ENCODE measurements at places on chromosomes 4 and X. TPM values are rescaled to one million over a fixed set of nuclear protein-coding genes. Genes with fewer than 3 reads are reported as not detected.

- H3K36me3 ChIP-seq, result no peaks in the 10 kb centered on the region
- peak overlapping the region; percentile 68 for H3K4me3 ChIP-seq
- H3K27ac ChIP-seq, result peak overlapping the region; percentile 89
- peaks cover 25% of the 10 kb centered on the region for H3K4me1 ChIP-seq
- no peak for DNase-seq
- H3K27me3 ChIP-seq, result no peaks in the 10 kb centered on the region
Measured at GRCh38 chr4:78650106-78651024, 98.8 kb downstream of the ANXA3 start.

- peak overlapping the region; percentile 25 for H3K4me3 ChIP-seq
- no peak for DNase-seq
- H3K4me1 ChIP-seq, result peaks cover 24% of the 10 kb centered on the region
- no peaks in the 10 kb centered on the region for H3K36me3 ChIP-seq
Measured at GRCh38 chrX:8728932-8729535, 2.9 kb downstream of the ANOS1 start.

Gene SLC38A5
- total RNA-seq, result 1.8 TPM

Gene GPC3
- total RNA-seq, result 628 TPM

Gene UCP1
- total RNA-seq, result 0.41 TPM

Gene PAGE1
- not detected for total RNA-seq

Gene PDZD4
- 23.9 TPM for total RNA-seq

Gene MAGEA11
- total RNA-seq, result 0.19 TPM

- no peak overlapping the region for H3K4me3 ChIP-seq
- H3K27me3 ChIP-seq, result peaks cover 9% of the 10 kb centered on the region
- H3K27ac ChIP-seq, result no peak overlapping the region
- H3K36me3 ChIP-seq, result no peaks in the 10 kb centered on the region
- no peak for DNase-seq
- peaks cover 6% of the 10 kb centered on the region for H3K4me1 ChIP-seq
Measured at GRCh38 chrX:68650491-68650890, 3.0 kb downstream of the STARD8 start.

DNA sequence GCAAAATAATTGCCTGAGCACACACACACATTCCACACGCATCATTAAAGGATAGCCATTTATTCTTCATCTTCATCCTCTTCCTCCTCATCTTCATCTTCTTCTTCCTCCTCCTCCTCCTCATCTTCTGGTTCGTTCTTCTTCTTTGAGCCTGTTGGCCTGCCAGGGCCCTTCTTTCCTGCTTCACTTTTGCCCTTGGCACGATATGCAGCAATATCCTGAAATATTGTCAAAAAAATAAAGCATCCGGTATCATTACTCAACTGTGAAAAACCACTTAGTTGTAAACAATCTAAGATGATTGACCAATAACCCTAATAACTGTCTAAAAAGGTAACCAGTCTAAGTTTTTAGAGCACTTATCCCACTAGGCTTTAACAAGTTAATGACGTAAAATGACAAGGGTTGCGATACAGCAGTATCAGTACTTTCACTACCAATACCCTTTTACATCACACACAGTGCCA, 2.1 kb downstream of the HMGB2 start:
- DNase-seq, result no peak
- H3K4me1 ChIP-seq, result peaks cover 22% of the 10 kb centered on the region
- peak overlapping the region; percentile 98 for H3K4me3 ChIP-seq

- DNase-seq, result no peak
- no peak overlapping the region for H3K27ac ChIP-seq
Measured at GRCh38 chr4:54058171-54058570, 6.2 kb downstream of the CHIC2 start.

Gene ZFP92
- total RNA-seq, result 0.26 TPM

Gene FBXO8
- 17.7 TPM for total RNA-seq

DNA sequence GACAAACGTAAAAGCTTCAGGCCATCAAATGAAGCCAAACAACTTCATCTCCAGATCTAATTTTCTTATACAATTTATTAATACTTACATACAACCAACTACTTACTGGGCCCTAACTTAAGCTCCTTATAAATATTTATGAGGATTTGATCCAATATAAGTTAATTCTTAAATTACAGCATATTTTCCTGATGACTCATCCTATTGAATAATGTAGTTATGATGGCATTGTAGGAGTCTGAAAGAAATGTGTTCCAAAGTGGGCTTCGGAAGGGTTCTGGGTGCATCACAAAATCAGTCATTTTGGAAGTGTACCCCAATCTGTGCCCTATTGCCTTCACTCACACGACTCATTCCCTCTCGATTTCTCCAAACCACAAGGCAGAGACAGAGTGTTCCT, 455.1 kb upstream of the CTSO start:
- H3K36me3 ChIP-seq, result no peaks in the 10 kb centered on the region
- no peaks in the 10 kb centered on the region for H3K27me3 ChIP-seq
- DNase-seq, result no peak
